ENCODE measurements at places on chromosomes 2 and 18. TPM values are rescaled to one million over a fixed set of nuclear protein-coding genes. Genes with fewer than 3 reads are reported as not detected.

GRCh38 chr2:180664507-180664906 is 315.9 kb upstream of the UBE2E3 start:
- H3K4me3 ChIP-seq, result no peak overlapping the region
- no peaks in the 10 kb centered on the region for H3K36me3 ChIP-seq

DNA sequence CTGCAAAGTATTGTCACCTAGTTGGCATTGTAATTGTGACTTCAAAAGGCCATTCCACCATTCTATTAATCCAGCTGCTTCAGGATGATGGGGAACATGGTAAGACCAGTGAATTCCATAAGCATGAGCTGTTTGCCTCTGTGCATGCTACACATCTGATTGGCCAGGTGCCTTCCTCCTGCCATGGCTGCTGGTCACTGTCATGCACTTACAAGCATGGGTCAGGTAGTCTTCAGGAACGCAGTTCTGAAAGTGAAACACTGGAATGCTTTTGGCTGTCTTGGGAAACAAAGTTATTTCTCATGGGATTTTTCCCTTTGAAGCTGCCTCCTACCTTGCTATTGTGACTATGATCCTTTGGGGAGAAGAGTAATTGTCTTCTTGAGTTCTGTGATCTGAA is 267.6 kb downstream of the GBX2 start:
- H3K27me3 ChIP-seq, result no peaks in the 10 kb centered on the region
- no peak for DNase-seq
- no peak overlapping the region for H3K4me3 ChIP-seq
- H3K4me1 ChIP-seq, result no peaks in the 10 kb centered on the region
- H3K27ac ChIP-seq, result no peak overlapping the region

GRCh38 chr2:71940695-71941094 is 207.0 kb downstream of the CYP26B1 start:
- no peak for DNase-seq
- H3K4me1 ChIP-seq, result no peaks in the 10 kb centered on the region
- H3K4me3 ChIP-seq, result no peak overlapping the region
- H3K36me3 ChIP-seq, result no peaks in the 10 kb centered on the region

- no peak overlapping the region for H3K4me3 ChIP-seq
- H3K4me1 ChIP-seq, result peaks cover 8% of the 10 kb centered on the region
- no peak for DNase-seq
Measured at GRCh38 chr2:56770490-56770889, 586.7 kb downstream of the CCDC85A start.

The GNAL gene
- 0.61 TPM for total RNA-seq

All from Calu3 (cell line).